Mammary epithelial cell (primary cell): ENCODE measurements at places on chromosomes 12 and 14. TPM values are rescaled to one million over a fixed set of nuclear protein-coding genes. Genes with fewer than 3 reads are reported as not detected.

- DNase-seq: no peak
These were observed 4.0 kb upstream of the HOTAIR start for GRCh38 chr12:53978477-53979356.

Gene ITGB7
- 3.5 and 3.9 TPM in 2 replicates for total RNA-seq

GRCh38 chr14:85531587-85532373 lies 1.8 kb downstream of the FLRT2 start:
- peak; percentile 82 for DNase-seq

Gene ACSM4
- not detected for total RNA-seq
